Common myeloid progenitor, CD34-positive (primary cell): ENCODE measurements at places on chromosomes 1 and 21.
A peak's percentile ranks its signal among the peaks of the same experiment; 100 is the strongest.

DNA sequence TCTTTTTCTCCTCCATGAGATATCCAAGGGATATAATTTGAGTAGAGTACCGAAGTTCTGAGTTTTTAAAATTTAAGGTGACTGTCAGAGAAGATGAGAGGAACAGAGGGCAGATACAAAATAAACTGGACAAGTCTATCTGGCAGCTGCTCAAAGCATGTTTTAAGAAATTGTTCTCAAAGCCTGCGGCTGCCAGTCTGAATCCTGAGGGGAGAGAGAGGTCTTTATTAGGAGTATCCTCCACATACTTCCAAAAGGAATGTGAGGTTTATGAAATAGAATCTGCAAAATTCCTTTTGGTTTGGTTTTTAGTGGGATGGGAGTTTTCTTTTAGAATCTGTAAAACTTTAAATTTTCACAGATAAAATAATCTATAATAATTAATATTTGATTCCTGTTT lies 41.3 kb downstream of the TTC13 start:
- no peak overlapping the region for H3K4me3 ChIP-seq
- H3K36me3 ChIP-seq: peaks cover 7% of the 10 kb centered on the region
- no peak for DNase-seq
- H3K4me1 ChIP-seq: no peaks in the 10 kb centered on the region
- no peak overlapping the region for H3K27ac ChIP-seq

DNA sequence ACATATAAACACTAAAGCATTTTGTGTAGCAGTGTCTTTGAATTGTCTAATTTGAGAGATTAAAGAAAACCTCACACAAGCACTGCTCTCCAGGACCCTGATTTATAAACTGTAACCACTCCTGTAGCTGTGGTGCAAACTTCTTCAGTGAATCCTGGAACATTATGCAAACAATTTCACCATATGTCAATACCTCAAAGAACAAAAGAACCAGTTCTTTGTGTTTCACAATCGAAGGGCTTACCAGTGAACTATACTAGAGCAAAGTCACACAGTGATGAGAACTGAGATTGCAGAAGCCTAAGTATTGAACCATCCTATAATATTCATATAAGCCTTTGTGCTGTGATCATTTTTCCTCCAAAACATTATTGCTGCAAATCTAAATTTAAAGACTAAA lies 21.5 kb downstream of the DPH5 start:
- H3K36me3 ChIP-seq: no peaks in the 10 kb centered on the region
- H3K4me1 ChIP-seq: peaks cover 8% of the 10 kb centered on the region
- no peak overlapping the region for H3K27ac ChIP-seq
- H3K27me3 ChIP-seq: no peaks in the 10 kb centered on the region
- no peak overlapping the region for H3K4me3 ChIP-seq

DNA sequence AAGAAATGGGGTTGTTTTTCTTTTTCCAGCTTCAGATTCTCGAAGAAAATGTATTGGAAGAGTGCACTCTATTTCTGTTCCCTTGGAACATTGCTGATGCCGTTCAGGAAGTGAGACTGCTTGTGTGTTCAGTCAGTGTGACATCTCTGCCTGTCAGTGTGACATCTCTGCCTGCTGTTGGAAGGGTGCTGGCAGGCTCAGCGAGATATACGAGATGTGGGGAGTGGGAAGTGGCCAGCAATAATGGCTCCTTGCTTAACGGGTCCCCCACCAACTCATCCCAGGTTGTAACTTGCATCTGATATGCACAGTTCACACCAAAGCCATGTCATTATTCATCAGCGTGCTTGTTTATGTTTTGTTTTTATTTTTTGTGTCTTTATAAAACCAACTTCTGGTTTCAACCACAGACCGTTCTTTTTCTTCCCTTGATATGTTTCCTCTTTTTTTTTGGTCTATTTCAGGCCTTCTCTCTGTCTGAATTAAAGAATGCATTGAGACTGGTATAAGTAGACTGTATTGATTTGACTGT lies 145.4 kb downstream of the GALNT2 start:
- no peak overlapping the region for H3K27ac ChIP-seq
- no peak overlapping the region for H3K4me3 ChIP-seq
- peak; percentile 56 for DNase-seq
- H3K36me3 ChIP-seq: no peaks in the 10 kb centered on the region
- H3K4me1 ChIP-seq: peaks cover 7% of the 10 kb centered on the region

GRCh38 chr1:172646653-172647052 lies 12.2 kb upstream of the FASLG start:
- peaks cover 20% of the 10 kb centered on the region for H3K4me1 ChIP-seq
- no peak overlapping the region for H3K4me3 ChIP-seq
- H3K27ac ChIP-seq: no peak overlapping the region
- DNase-seq: no peak
- no peaks in the 10 kb centered on the region for H3K27me3 ChIP-seq
- no peaks in the 10 kb centered on the region for H3K36me3 ChIP-seq

- H3K36me3 ChIP-seq: no peaks in the 10 kb centered on the region
- no peak overlapping the region for H3K4me3 ChIP-seq
- H3K27ac ChIP-seq: no peak overlapping the region
- H3K27me3 ChIP-seq: no peaks in the 10 kb centered on the region
- no peaks in the 10 kb centered on the region for H3K4me1 ChIP-seq
Measured at GRCh38 chr1:240709676-240710075, 97.7 kb upstream of the GREM2 start.

- H3K27ac ChIP-seq: no peak overlapping the region
- H3K36me3 ChIP-seq: peaks cover 28% of the 10 kb centered on the region
- peaks cover 5% of the 10 kb centered on the region for H3K4me1 ChIP-seq
Measured at GRCh38 chr1:155186067-155186793, 12.6 kb downstream of the TRIM46 start.

GRCh38 chr1:112548547-112548946 lies 39.8 kb downstream of the WNT2B start:
- no peak overlapping the region for H3K27ac ChIP-seq
- H3K4me1 ChIP-seq: peaks cover 5% of the 10 kb centered on the region
- H3K36me3 ChIP-seq: no peaks in the 10 kb centered on the region
- H3K4me3 ChIP-seq: no peak overlapping the region

DNA sequence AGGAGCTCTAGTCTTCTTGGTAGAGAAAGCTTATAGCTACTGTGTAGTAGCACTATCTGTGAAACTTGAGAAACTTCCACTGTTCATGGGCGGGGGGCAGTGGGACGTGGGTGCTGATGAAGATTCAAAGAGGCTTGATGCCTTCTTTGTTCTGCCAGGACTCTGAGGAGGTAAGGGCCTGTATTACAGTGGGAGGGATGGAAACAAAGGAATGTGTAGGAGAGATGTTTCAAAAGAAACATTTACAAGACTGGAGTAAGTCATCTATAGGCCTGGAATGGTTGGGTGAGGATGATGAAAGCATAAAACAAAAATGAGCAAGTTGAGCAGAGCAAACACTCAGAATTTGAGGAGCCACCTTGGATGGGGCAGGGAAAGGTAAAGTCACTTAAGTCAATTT lies 89.4 kb downstream of the C1orf21 start:
- no peak overlapping the region for H3K27ac ChIP-seq
- H3K36me3 ChIP-seq: peaks cover 44% of the 10 kb centered on the region
- no peak overlapping the region for H3K4me3 ChIP-seq

GRCh38 chr21:22898051-22898665 lies 1899.9 kb downstream of the NCAM2 start:
- H3K4me3 ChIP-seq: no peak overlapping the region
- no peak overlapping the region for H3K27ac ChIP-seq
- no peaks in the 10 kb centered on the region for H3K36me3 ChIP-seq
- peak; percentile 73 for DNase-seq
- H3K27me3 ChIP-seq: no peaks in the 10 kb centered on the region

GRCh38 chr1:89633248-89633799 lies 404 bp downstream of the LRRC8C start:
- peak overlapping the region; percentile 88 for H3K4me3 ChIP-seq
- no peaks in the 10 kb centered on the region for H3K27me3 ChIP-seq
- peaks cover 42% of the 10 kb centered on the region for H3K4me1 ChIP-seq

DNA sequence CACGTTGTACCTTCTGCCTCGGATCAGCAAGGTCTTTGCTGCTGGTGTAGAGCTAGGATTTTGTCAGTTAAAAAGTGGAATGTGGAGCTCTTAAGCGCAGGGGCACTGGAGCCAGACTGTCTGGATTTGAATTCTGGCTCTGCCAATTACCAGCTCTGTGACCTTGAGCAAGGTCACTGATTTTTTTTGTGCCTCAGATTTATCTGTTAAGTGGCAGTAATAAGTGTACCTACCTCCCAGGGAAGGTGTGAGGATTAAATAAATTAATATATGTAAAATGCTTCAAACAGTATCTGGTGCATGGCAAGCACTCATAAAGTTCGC lies 40.3 kb downstream of the UBE2U start:
- no peak overlapping the region for H3K4me3 ChIP-seq
- DNase-seq: no peak
- no peaks in the 10 kb centered on the region for H3K36me3 ChIP-seq
- H3K4me1 ChIP-seq: no peaks in the 10 kb centered on the region
- no peak overlapping the region for H3K27ac ChIP-seq

DNA sequence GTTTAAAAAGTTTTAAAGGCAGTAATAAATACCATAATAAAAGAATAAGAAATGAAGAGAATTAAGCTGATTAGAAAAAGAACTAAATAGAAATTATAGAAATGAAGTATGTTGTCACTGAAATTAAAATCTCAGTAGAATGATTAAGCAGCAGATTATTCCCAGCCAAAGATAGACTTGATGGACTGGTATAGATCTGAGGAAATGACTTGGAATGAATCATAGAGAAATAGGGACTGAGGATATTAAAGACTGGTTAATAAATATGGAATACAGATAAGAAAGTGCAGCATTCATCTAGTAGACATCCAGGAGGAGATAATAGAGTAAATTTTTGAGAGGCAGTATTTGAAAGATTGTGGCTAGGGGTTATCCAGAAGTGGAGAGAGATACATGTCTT lies 28.7 kb downstream of the MARK1 start:
- no peak overlapping the region for H3K27ac ChIP-seq
- DNase-seq: no peak

- no peaks in the 10 kb centered on the region for H3K4me1 ChIP-seq
- H3K36me3 ChIP-seq: peaks cover 6% of the 10 kb centered on the region
- no peak overlapping the region for H3K4me3 ChIP-seq
- H3K27me3 ChIP-seq: no peaks in the 10 kb centered on the region
Measured at GRCh38 chr21:36926989-36927718, 39.3 kb downstream of the HLCS start.

GRCh38 chr1:94544706-94545490 lies 3.3 kb upstream of the F3 start:
- DNase-seq: peak; percentile 19
- no peak overlapping the region for H3K27ac ChIP-seq
- H3K27me3 ChIP-seq: peaks cover 20% of the 10 kb centered on the region
- no peak overlapping the region for H3K4me3 ChIP-seq

- H3K27me3 ChIP-seq: no peaks in the 10 kb centered on the region
- no peak for DNase-seq
- H3K4me1 ChIP-seq: no peaks in the 10 kb centered on the region
- no peak overlapping the region for H3K27ac ChIP-seq
Measured at GRCh38 chr1:77170687-77171086, 48.5 kb downstream of the PIGK start.

DNA sequence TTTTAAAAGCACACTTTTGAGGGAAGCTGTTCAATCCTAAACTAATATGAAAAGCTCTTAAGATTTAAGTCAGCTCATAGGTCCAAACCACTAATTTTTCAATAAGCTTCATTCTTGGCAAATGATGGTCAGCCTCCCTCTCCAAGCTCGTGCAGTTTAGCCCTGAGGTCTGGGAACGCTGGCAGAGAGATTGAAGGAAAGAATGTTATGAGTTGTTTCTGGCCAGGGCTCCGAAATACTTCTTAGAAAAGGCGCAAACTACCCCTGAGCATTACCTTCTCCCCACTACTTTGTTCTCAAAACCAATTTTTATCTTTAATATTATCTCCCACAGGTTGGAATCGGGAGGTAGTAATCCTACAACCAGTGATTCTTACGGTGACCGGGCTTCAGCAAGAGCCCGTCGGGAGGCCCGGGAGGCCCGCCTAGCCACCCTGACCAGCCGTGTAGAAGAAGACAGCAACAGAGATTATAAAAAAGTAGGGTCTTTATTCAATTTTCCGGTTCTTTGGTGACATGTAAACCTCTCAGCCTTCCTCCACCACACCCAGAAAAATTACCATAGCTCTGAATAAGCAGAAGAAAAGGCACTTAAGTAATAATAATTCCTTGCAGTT lies 147.7 kb downstream of the SYT2 start:
- no peak overlapping the region for H3K4me3 ChIP-seq
- no peaks in the 10 kb centered on the region for H3K4me1 ChIP-seq
- no peak overlapping the region for H3K27ac ChIP-seq
- peaks cover 4% of the 10 kb centered on the region for H3K36me3 ChIP-seq
- no peaks in the 10 kb centered on the region for H3K27me3 ChIP-seq
- no peak for DNase-seq

DNA sequence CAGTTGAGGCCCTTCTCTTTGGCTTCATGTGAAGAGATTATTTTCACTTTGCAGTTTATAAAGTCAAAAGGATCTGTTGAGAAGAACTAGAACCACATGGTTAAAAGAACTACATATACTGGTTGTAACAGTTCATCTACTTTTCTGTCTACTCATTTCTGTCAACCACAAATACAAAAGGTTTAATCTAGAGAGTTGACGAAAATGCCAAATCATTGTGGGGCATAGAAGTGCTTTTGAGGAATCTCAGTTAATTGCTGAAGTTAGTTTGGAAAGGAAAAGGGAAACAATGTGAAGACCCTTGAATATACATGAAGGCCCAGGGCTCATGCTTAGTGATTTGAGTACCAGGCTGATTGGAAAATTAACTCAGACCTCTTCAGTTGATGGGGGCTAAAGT lies 415.7 kb upstream of the ZP4 start:
- DNase-seq: peak; percentile 89
- no peak overlapping the region for H3K27ac ChIP-seq
- H3K27me3 ChIP-seq: no peaks in the 10 kb centered on the region
- no peak overlapping the region for H3K4me3 ChIP-seq
- no peaks in the 10 kb centered on the region for H3K36me3 ChIP-seq

- H3K27ac ChIP-seq: no peak overlapping the region
- peaks cover 14% of the 10 kb centered on the region for H3K27me3 ChIP-seq
- no peak overlapping the region for H3K4me3 ChIP-seq
- H3K36me3 ChIP-seq: no peaks in the 10 kb centered on the region
- H3K4me1 ChIP-seq: peaks cover 19% of the 10 kb centered on the region
Measured at GRCh38 chr1:39905172-39905571, 3.5 kb upstream of the MYCL start.

GRCh38 chr1:77594366-77595112 lies 87.9 kb downstream of the ZZZ3 start:
- H3K27ac ChIP-seq: no peak overlapping the region
- no peak for DNase-seq
- peaks cover 32% of the 10 kb centered on the region for H3K36me3 ChIP-seq

GRCh38 chr1:149888999-149889289 lies 10.4 kb upstream of the BOLA1 start:
- H3K4me1 ChIP-seq: peaks cover 7% of the 10 kb centered on the region
- H3K36me3 ChIP-seq: no peaks in the 10 kb centered on the region
- DNase-seq: no peak
- peak overlapping the region; percentile 99 for H3K27ac ChIP-seq

DNA sequence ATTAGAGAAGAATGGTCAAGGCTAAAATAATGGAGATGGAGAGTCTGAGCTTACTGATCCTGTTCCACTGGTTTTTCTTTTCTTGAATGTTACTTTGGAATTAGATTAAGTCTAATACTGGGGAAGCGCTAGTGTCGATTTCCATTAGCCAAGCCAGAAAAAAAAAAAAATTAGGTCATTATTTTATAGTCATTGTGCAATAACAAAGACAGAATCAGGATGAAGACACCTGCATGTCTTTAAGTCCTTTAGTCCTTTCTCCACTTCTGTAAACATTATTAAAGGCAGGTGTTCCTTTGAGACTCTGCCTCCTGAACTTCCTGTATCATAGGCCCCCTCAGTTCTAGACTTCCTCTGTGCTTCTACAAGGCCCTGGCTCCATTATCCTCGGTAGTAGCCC lies 42.8 kb downstream of the MYSM1 start:
- peaks cover 2% of the 10 kb centered on the region for H3K4me1 ChIP-seq
- no peak overlapping the region for H3K27ac ChIP-seq
- H3K4me3 ChIP-seq: no peak overlapping the region
- peaks cover 24% of the 10 kb centered on the region for H3K36me3 ChIP-seq
- DNase-seq: peak; percentile 11
